Smooth muscle cell of the pulmonary artery (primary cell): ENCODE measurements at places on chromosomes 6 and 20. TPM values are rescaled to one million over a fixed set of nuclear protein-coding genes. Genes with fewer than 3 reads are reported as not detected.

The LRRC73 gene
- total RNA-seq = 0.78 and 1.4 TPM in 2 replicates

The MYCT1 gene
- total RNA-seq = 6.0 and 13.0 TPM in 2 replicates

The TXNDC5 gene
- 938 and 997 TPM in 2 replicates for total RNA-seq

The ATP6V1G2 gene
- total RNA-seq = 1.5 and 4.3 TPM in 2 replicates

The OVOL2 gene
- total RNA-seq = not detected in 2 replicates

The BTN1A1 gene
- not detected in 2 replicates for total RNA-seq

The CHRNA4 gene
- not detected in 2 replicates for total RNA-seq

The PRSS16 gene
- total RNA-seq = 0.33 and 0.40 TPM in 2 replicates

The SYCP2L gene
- total RNA-seq = 0.07 TPM in 1 of 2 replicates, not detected in the other

The CFB gene
- 49.7 and 81.0 TPM in 2 replicates for total RNA-seq

The MDC1 gene
- 10.8 and 12.7 TPM in 2 replicates for total RNA-seq

The PLEKHG1 gene
- 0.59 and 2.4 TPM in 2 replicates for total RNA-seq

The EPHA7 gene
- 0.07 and 0.26 TPM in 2 replicates for total RNA-seq

The TMEM244 gene
- not detected in 2 replicates for total RNA-seq

The OR2H2 gene
- not detected in 2 replicates for total RNA-seq

The TRIM40 gene
- not detected in 2 replicates for total RNA-seq

The TSPO2 gene
- not detected in 2 replicates for total RNA-seq

The PCK1 gene
- 0.52 TPM in 1 of 2 replicates, not detected in the other for total RNA-seq

The LY6G5B gene
- total RNA-seq = 1.9 and 4.0 TPM in 2 replicates

The LST1 gene
- total RNA-seq = 0.23 TPM in 1 of 2 replicates, not detected in the other

The SEL1L2 gene
- not detected in 2 replicates for total RNA-seq

The RBPJL gene
- not detected in 2 replicates for total RNA-seq

The LY6G6D gene
- not detected in 2 replicates for total RNA-seq

The C6orf120 gene
- total RNA-seq = 45.2 and 47.6 TPM in 2 replicates

The C6orf58 gene
- total RNA-seq = not detected in 2 replicates

The HLA-F gene
- total RNA-seq = 2.9 and 6.7 TPM in 2 replicates

The RIPPLY2 gene
- total RNA-seq = not detected in 2 replicates

The ZBTB46 gene
- 2.7 and 4.3 TPM in 2 replicates for total RNA-seq

The RNF39 gene
- 0.07 TPM in 1 of 2 replicates, not detected in the other for total RNA-seq

The GSTA1 gene
- total RNA-seq = 0.26 TPM in 1 of 2 replicates, not detected in the other

The TAGAP gene
- total RNA-seq = not detected in 2 replicates

The EYA4 gene
- 0.65 TPM in 1 of 2 replicates, not detected in the other for total RNA-seq

The IL20RA gene
- total RNA-seq = 0.07 and 0.20 TPM in 2 replicates

The EDN3 gene
- total RNA-seq = not detected in 2 replicates

The AIF1 gene
- not detected in 2 replicates for total RNA-seq

The MARCKS gene
- 101 and 155 TPM in 2 replicates for total RNA-seq

The DEFB132 gene
- not detected in 2 replicates for total RNA-seq

The MDFI gene
- 0.26 and 0.33 TPM in 2 replicates for total RNA-seq

The MEP1A gene
- not detected in 2 replicates for total RNA-seq
